Activated CD4-positive, CD25-positive, alpha-beta regulatory T cell (primary cell): ENCODE measurements at places on chromosomes 2 and 18.

DNA sequence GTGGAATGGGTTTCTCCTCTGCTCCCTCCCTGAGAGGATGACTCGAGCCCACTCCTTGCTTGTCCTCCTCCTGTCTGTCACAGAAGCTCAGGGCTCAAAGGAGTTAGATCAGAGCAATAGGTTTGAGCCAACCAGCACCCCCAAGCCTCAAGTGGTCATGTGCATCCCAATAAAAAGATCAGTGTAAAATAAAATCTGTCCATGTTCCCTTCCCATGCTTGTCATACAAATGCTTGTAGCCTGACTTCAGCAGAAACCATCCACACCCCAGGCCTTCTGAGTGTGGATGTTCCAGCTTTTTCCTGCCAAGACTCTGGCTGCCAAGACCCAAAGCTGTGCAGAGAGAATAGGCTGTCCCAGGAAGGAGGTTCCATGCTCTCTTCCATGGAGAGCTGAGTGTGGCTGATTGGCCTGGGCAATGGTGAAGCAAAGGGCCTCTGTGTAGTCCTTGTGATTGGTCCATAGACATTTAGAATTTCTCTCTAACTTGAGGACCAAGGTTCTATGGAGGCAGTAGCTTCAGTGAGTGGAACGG is 67.4 kb downstream of the GYPC start:
- no peak for DNase-seq

DNA sequence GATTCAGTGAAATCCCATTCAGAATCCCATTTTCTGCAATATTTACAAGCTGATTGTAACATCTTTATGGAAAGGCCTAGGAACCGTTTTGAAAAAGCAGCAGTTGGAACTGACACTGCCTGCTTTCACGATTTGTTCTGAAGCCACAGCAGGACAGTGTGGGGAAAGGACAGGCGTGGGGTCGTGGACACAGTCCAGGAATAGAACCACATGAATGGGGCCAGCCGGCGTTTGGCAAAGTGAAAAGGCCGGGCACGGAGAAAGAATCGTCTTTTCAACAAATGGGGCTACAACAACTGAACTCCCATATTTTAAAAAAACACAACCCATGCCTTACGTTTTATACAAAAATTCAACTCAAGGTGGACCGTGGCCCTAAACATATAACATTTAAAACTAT is 69.8 kb downstream of the SLC66A2 start:
- no peak for DNase-seq

DNA sequence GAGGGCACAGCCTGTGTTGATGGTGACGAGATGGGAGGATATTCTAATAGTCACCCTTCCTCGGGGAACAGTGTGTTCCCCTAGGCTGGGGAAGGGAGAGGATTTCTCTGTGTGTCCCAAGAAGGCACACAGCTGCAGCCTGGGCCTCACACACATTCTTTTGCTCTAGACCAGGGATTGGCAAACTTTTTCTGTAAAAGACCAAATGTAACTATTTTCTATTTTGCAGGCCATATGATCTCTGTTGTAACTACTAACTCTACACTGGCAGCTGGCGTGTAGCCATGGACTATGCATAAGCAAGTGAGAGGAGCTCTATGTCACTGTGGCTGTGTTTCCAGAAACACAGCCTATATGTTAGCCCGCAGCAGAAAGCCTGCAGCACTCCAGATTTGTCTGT is 65.8 kb downstream of the ARHGAP28 start:
- DNase-seq: no peak

DNA sequence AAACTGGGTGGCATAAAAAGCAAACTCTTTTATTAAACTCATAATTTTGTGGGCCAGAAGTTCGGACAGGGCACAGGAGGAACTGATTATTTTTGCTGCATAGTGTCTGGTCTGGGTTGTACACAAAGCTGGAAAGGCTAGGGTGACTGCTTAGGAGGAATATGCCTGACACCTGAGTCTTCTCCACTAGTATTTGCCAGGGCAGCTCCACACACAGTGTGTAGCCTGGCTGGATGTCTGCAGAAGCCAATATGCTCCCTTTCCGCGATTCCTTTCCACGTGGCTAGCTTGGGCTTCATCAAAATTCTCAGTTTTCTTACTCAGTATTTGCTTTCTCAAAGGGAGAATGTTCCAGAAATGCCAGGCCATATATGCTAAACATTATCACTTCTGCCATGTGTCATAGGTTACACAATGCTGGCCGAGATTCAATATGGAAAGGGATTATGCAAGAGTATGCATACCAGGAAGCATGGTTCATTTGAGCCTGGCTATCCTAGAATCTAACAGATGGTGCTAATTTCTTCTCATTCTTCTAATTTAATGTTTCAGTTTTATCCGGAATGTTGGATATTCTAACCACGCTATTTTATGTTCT is 142.7 kb upstream of the DOK6 start:
- DNase-seq: no peak

GRCh38 chr18:7609617-7610016 is 42.5 kb downstream of the PTPRM start:
- DNase-seq: no peak

- DNase-seq: no peak
These were observed 1142.7 kb downstream of the CNTNAP5 start for GRCh38 chr2:125167820-125168219.

- DNase-seq: no peak
These were observed 23.3 kb downstream of the GLS start for GRCh38 chr2:190903693-190904450.

- no peak for DNase-seq
These were observed 30.1 kb upstream of the COL6A3 start for GRCh38 chr2:237444071-237444470.

DNA sequence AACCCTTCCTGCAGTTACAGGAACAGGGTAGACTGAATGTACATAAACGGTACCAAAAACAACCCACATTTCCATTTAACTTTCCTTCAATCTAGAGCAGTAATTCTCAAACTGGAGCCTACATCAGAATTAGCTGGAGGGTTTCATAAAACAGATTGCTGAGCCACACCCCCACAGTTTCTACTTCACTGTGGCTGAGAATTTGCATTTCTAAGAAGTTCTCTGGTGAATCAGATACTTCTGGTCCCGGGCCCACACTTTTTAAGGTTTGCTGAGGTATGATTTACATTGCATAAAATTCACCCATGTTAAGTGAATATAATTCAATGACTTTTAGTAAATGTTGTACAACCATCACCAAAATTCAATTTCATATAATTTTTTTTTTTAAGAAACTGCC is 113.7 kb downstream of the SRBD1 start:
- no peak for DNase-seq

- no peak for DNase-seq
These were observed 68.2 kb upstream of the EML6 start for GRCh38 chr2:54655046-54655809.

- DNase-seq: no peak
These were observed 6.7 kb downstream of the TUBB6 start for GRCh38 chr18:12314591-12315305.

GRCh38 chr2:172223601-172224054 is 120.9 kb upstream of the DLX2 start:
- DNase-seq: no peak

GRCh38 chr2:43020296-43020695 is 206.1 kb downstream of the ZFP36L2 start:
- no peak for DNase-seq

DNA sequence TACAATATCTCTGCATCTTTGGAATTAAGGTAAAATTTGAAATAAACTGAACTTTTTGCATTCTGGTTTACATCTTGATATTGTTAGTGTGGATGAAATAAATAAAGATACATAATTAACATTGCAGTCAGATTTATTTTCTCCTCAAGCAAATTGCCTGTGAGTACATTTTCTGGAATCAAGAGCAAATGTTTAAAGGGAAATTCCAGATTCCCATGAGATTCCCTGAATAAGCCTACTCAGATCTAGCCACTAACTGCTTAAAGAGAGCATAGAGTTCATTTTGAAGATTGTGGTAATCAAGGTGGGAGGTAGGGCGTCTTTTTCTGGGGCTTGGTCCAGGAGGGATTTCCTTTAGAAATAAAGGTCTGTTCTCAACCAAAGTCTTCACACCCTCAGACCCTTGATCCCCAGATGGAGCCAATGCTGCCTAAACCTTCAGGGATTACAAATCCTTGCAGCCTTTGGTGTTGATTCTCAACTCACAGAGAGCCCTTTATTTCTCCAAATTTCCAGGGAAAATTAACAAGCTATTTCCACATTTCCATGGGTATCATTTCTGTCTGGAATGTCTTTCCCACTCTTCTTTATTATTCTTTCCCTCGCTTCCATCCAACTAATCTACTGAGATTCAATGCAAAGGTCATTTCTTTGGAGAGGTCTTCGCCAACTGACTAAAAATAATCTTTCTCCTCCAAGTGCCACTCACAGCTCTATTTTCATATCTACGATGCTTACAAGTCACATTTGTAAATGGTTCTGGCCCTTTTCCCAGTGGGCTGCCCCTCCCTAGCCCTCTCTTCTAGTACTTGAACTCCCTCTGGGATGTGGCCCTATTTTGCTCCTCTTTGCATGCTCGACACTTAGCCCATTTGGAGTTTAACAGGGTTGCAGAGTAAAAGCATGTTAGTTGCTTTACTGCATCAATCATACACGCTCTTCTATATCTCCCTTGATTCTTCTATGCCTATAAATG is 79.8 kb upstream of the SPATS2L start:
- no peak for DNase-seq

GRCh38 chr2:226131299-226131784 is 668.3 kb downstream of the IRS1 start:
- DNase-seq: no peak

- no peak for DNase-seq
These were observed 633.5 kb downstream of the KCNJ3 start for GRCh38 chr2:155332016-155332415.

DNA sequence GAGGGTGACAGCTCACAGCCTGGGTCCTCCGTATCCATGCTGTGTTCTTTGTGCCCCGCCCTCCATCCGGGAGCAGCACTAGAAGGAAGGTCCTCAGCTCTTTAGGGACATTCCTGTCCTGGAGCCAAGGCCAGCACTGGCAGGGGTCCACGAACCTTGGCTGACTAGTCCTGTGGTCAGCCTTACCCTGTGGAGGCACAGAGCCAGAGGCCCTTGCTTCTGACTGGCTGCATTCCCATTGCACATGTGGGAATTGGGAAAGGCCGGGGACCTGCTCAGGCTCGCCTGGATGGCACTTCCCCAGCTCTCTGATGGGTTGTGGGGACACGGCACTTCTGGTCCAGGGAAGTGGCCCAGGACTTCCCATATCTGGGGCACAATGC is 24.9 kb upstream of the RHOB start:
- DNase-seq: no peak

DNA sequence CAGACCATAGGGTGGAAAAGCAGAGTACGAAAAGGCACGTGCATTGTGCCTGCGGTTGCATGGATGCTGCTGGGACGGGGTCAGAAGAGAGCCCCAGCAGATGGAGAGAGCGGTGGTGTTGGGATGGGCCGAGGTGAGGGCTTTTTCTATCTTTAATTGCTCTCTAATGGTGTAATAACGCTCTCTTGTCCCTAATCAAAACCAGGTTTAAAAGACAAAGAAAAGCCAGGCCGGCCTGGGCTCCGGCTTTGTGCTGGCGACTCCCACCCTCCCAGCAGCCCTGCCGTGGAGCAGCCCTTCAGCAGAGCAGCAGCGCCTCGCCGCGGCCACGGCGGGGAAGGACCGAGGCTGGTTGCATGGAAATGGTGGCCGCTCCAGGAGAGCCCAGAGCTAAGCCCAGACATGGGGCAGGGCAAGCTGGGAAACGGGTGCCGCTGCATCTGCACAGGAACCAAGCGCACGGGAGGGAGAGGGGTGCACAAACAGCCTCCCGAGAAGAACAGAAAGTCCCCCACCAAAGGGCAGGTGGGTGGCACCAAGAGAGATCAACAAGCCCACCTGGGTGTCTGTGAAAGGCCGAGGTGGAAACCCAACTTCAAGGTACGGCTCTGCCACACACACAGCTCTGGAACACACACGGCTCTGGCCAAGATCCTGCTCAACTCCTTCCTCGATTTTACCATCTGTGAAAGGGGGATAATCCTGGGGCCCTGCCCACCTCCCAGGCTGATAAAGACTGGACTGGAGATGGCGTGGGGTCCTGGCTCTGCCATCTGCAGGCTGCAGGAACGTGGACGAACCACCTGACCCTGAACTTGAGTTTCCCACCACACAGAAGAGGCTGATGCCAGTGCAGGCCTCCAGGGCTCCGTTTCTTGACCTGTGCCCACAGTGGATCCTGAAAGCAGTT is 15.0 kb downstream of the HS1BP3 start:
- no peak for DNase-seq

- DNase-seq: no peak
These were observed 608.0 kb downstream of the SUCLG1 start for GRCh38 chr2:83851066-83851465.

- no peak for DNase-seq
These were observed 115.5 kb downstream of the KCTD1 start for GRCh38 chr18:26432651-26433424.

DNA sequence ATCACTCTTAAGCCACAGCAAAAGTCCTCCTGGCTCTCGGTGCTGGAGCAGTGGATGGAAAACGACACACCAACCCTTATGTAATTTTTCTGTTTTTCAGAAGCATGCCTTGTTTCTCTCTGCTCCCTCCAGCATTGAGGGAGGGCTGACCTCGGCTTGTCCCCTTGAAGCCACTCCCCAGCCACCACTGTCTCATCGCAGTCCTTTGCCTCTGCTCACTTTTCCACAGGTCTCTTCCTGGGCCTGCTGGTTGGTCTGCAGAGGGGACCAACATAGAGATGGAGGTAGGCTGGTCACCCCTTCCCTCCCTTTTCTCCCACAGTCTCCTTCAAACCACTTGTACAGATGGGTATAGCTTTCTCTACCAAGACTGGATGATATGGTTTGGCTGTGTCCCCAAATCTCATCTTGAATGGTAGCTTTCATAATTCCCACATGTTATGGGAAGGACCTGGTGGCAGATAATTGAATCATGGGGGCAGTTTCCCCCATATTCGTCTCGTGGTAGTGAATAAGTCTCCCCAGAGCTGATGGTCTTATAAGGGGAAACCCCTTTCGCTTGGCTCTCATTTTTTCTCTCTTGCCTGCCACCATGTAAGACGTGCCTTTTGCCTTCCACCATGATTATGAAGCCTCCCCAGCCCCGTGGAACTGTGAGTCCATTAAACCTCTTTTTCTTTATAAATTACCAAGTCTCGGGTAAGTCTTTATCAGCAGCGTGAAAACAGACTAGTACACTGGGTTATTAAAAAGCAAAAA is 14.3 kb upstream of the RIOK3 start:
- no peak for DNase-seq

DNA sequence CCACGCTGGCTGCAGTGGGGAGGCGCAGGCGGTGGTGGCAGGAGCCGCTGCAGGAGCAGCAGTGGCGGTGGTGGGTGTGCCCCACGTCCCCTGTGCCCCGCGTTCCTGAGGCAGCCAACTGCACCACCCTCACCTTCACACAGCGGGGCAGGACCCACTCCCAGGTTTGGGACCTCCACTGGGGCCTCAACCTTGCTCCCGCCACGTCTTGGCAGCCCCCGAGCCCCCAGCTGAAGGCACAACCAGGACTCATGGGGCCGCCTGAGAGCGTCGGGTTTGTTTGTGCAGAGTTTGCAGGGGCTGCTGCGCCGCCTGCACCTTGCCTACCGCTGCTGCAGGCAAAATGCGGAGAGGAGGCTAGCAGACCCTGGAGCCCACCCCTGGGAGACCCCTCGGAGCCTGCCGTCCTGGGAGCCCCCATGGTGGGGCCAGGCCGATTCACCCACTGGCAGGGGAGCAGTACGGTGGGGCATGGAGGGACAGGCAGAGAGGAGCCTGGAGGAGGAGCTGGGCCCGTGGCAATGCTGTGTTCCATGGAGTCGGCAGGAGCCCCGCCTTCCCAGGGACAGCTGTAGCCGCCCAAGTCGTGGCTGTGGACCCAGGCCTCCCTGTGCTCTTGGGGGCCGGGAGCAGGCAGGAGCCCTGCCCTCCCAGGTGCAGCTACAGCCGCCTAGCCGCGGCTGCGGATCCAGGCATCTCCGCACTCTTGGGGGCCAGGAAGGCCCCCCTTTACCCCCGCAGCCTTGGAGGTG is 14.7 kb upstream of the EML6 start:
- no peak for DNase-seq
